GM12891 (cell line): ENCODE measurements at places on chromosomes 16 and 17.

DNA sequence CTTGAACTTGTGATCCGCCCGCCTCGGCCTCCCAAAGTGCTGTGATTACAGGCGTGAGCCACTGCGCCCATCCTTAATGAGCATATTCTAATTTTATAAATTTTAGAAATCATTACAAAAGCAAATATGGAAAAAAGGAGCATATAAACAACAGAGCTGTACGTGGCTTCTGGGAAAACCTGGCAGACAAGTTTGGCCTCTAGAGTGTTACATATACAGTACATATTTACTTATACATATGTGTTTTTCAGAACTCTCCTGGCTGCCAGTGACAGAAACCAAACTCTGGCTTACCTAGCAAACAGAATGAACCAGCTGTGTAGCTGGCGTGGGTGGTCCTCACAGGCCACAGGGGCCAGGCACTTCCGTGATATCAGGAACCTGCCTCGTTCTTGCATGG, 10.1 kb downstream of the DRC3 start:
- DNase-seq, result no peak

DNA sequence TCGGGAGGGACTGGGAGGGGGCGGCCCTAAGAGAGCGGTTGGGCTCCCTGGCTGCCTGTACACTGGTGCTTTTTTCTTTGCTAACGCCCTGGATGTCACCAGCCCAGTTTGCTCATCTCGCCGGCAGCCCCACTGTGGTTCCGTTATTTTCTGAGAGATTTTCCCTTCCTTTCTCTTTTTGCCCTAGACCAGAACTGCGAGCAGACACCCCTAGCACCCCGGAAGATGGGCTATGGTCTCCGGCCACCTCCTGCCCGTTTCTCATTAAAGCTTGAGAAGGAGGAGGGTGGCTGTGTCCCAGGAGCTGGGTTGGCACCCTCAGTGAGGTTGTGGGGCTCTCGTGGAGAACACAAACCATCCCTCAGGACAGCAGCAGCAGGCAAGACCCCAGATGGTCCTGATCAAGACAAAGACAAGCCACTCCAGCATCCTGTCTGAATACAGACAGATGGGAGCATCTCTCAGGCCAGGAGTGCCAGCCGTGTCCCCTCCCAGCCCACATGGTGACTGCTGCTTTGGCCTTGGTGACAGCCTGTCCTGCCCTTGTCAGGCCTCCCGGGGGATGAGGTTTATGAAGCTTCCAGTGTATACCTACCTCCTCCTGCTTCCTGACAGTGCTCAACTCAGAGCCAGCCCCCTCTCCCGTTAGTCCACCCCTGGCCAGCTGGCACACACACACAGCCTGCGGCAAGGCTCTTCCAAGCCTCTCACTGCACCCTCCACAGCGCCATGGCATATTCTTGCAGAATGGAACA, 77.2 kb downstream of the KCNJ12 start:
- no peak for DNase-seq

GRCh38 chr16:68575082-68575481, 36.0 kb downstream of the ZFP90 start:
- no peak for DNase-seq

DNA sequence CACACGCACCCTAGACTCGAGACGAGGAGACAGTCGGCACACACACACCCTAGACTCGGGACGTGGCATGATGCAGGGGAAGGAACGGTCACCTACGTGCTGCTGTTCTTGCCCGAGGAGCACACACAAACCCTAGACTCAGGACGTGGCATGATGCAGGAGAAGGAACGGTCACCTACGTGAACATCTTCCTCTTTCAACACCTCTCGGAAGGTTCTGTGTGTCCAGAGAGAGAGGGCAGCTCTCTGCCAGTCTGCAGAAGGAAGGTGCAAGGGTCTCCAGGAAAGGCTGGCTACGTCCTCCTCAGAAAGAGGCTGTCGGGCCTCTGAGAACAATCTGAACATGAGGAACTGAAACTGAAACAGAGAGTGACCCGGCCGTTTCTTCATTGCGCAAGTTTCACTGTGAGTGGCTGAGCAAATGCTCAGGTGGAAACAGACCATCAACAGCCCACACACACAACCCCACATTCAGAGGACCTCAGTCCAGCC, 43.4 kb downstream of the ZNF276 start:
- peak; percentile 61 for DNase-seq

DNA sequence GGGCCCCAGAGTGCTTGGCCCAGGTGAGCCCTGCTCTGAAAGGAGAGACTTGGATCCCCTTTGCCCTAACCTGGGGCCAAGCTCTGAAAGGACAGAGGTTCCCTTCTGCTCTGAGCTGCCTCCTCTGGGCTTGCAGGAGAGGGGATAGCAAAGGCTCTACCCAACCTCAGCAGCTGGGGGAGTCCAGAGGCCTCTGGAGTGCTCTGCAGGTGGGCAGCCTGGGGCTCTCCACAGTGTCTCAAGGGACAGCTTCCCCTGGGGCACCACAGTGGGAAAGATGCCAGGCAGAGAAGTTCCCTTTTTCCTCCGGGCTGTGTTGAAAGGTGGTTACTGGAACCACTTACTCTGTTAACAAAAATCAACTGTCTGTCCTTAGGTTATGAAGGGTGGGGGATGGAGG, 48.2 kb upstream of the MGAT5B start:
- DNase-seq, result no peak

DNA sequence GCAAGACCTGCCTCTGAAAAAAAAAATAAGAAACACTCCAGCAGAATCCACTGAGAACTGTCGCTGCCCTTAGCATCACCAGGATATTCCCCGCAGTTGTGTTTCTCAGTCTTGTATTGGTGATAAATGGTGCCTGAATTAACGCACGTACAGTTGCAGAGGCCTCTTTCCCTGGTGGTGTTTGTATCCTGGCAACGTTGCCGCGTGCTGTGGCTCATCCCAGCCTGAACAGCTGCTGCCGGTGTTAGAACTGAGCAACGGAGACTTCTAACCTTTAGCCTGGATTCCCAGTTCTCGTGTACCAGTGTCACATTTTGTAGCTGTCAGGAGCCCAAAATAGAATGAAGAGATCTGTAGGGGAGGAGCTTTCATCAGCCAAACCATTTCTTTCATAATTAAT, 4.8 kb downstream of the MLYCD start:
- no peak for DNase-seq

GRCh38 chr17:31907342-31907962, 5.9 kb upstream of the UTP6 start:
- no peak for DNase-seq

- no peak for DNase-seq
Measured at GRCh38 chr17:68768804-68769203, 167.6 kb upstream of the FAM20A start.

GRCh38 chr17:65183736-65184135, 46.6 kb downstream of the RGS9 start:
- no peak for DNase-seq

DNA sequence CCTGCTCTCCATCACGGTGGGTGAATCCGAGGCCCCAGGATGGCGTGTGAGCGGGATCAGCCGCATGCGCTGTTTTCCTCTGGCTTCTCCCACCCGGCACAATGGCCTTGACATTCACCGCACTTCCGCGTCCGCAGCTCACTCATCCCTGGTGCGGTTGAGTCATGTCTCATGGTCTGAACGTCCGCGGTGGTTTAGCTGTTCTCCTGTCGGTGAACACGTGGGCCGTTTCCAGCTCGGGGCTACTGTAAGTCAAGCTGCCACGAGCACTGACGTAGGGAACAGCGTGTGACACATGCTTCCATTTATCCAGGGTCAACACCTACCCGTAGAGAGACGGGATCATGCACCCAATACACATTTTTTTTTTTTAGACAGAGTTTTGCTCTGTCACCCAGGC, 15.3 kb upstream of the CACNA1H start:
- DNase-seq, result no peak

- DNase-seq, result no peak
Measured at GRCh38 chr17:60163108-60163784, 13.5 kb downstream of the CA4 start.

DNA sequence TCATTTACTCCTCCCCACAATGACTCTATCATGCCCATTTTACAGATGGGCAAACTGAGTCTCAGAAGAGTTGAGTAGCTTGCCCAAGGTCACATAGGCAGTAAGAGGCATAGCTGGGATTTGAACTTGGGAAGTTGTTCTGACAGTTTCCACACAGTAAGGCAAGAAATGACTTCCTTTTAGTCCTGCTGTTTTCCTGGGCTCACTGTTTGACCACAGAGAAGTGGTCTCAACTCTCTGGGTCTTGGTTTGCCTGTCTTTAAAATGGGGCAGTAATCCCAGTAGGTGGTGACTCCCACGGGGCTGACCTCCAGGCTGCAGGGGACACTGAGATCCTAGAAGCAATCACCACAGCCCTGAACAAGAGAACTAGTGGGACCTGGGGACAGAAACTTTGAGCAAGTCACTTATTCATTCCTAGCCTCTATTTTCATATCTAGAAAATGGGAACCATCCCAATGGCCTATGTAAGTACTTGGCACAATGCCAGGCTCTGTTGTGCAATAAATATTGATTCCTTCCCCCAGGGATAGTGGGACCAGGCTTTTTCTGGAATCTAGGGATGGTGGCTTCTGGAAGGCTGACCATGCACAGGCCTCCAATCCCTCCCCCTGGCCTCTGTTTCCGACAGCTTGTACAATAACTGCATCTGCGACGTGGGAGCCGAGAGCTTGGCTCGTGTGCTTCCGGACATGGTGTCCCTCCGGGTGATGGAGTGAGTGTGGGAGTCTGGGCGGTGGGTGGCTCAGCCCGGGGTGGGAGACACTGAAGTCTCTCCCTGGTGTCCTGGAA, 20.5 kb downstream of the DEXI start:
- DNase-seq, result no peak

DNA sequence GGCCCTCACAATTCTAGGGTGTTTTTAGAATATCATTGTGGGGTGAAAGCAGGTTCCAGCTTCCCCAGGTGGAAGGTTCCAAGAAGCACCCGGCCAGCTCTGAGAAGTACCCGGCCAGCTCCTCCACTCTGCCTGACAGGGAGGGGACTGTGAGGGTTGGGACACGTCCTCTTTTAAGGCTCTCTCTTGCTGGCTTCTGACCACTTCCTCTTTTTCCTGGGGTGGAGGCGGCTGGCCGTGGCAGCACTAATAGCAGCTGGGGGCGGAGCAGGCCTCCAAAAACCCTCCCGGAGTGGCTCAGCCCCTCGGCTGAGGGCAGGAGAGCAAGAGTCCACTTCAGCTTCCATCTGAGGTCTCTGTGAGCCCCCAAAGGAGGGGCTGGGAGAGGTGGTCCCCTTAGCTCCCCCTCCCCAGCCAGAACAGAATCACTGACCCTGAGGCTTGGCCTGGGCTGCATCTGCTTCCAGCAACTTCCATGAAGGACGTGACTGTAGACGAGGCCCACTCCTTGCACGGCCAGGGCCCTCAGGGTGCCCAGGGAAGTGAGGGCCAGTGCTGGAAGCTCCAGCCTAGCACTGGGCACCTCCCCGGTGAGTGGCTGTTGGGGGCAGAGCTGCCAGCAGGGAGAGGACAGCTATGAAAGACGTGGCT, 26.7 kb upstream of the PLCG2 start:
- DNase-seq, result peak; percentile 59

GRCh38 chr16:87851601-87852000, 17.7 kb downstream of the SLC7A5 start:
- DNase-seq, result no peak

GRCh38 chr16:49260253-49260652, 21.4 kb downstream of the CBLN1 start:
- DNase-seq, result no peak

GRCh38 chr17:78289802-78290363, 58.5 kb downstream of the TMEM235 start:
- DNase-seq, result peak; percentile 79

GRCh38 chr17:17904166-17905035, 67.6 kb upstream of the SREBF1 start:
- DNase-seq, result no peak

- DNase-seq, result peak; percentile 32
Measured at GRCh38 chr17:58577696-58578095, 63.3 kb upstream of the MTMR4 start.

- no peak for DNase-seq
Measured at GRCh38 chr17:75539967-75540729, 14.7 kb downstream of the LLGL2 start.

GRCh38 chr16:11016993-11017392, 72.6 kb downstream of the CLEC16A start:
- DNase-seq, result no peak

DNA sequence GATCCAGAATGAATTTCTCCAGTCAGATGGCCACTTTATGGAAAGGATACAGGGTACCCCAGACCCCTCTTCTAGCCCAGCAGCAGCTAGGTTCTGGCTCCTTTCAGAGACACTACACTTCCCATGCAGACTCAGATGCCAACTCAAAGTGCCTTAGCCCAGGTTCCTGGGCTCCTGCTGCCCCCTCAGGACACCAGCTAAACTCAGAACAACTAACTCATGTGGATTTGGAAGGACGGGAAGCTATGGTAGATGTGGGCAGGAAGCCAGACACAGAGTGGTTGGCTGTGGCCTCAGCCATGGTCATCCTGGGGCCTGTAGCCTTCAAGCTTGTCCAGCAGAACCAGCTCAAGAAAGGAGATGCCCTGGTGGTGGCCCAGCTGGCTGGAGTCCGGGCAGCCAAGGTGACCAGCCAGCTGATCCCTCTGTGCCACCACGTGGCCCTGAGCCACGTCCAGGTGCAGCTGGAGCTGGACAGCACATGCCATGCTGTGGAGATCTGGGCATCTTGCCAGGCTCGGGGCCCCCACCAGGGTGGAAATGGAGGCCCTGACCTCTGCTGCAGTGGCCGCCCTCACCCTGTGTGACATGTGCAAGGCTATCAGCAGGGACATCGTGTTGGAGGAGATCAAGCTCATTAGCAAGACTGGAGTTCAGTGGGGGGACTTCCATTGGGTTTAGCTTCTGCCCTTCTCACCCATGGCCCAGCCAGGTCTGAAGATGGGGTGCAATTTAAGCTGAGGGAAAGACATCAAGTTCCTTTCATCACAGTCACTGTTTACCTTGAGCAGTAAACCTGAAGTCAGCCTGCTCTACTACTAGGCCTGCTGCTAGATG, 111.8 kb downstream of the N4BP1 start:
- no peak for DNase-seq

- no peak for DNase-seq
Measured at GRCh38 chr16:67187175-67187890, 2.6 kb downstream of the EXOC3L1 start.

DNA sequence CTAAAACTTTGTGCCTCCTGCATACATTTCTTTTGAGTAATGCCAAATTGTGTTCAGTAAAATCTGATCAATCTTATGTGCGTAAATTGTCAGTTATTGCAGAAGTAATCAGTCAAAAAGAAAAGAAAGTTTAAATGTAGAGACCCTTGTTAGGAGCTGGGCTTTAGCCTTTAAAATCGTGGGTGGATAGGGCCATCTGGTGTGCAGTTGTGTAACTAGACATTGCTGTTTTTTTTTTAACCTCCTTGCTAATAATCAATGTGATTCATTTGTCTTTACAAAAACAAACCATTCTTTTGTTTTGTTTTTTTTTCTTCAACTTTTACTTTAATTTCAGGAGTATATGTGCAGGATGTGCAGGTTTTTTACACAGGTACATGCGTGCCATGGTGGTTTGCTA, 5.3 kb upstream of the WWOX start:
- no peak for DNase-seq

DNA sequence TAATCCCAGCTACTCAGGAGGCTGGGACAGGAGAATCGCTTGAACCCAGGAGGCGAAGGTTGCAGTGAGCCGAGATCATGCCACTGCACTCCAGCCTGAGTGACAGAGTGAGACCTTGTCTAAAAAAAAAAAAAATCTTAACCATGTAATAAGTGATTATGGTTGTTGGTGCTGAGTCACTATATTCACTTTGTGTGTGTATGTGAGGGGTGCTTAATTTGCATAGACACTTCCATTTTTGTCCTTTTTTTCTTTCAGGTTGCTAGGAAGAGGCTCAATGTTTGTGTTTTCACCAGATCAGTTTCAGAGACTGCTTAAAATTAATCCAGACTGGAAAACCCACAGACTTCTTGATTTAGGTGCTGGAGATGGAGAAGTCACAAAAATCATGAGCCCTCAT, 18.2 kb downstream of the METTL9 start:
- no peak for DNase-seq
